Left renal cortex interstitium (tissue), 4 donors: ENCODE measurements at places on chromosomes 11 and 22.

DNA sequence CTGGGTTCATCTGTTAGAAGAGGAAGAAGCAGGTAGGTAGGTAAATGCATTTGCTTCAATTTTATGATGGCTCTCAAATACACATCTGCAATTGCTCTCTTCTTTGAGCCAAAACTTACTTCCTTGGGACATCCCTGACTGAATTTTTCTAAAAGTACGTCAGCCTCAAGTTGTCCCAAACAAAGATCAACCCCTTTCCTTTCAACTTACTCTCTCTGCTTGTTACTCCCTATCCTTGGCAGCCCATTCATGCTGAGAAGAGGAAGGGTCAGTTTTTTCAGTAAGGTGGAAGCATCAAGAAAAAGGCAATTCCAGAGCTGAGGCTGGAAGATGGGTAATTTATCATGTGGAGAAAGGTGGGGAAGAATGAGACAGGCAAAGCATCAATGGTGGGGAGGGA lies 111.2 kb downstream of the LRRC32 start:
- no peak for DNase-seq

GRCh38 chr11:114802878-114803277 lies 124.6 kb downstream of the NXPE2 start:
- no peak for DNase-seq

GRCh38 chr11:62190011-62190410 lies at the start of gene SCGB1D1:
Gene SCGB1D1, plus strand, starts transcription at chr11:62190216. Its CDS starts 69 bp downstream, at chr11:62190285.
- DNase-seq: no peak

GRCh38 chr11:11016068-11016467 lies 158.2 kb upstream of the ZBED5 start:
- DNase-seq: no peak

- no peak for DNase-seq
These were observed 235.7 kb downstream of the DYNC2H1 start for GRCh38 chr11:103344886-103345285.

- DNase-seq: no peak
These were observed at the start of gene SCN2B for GRCh38 chr11:118175993-118176777. Gene SCN2B, minus strand, starts transcription at chr11:118176639. Its CDS starts 208 bp downstream, at chr11:118176431.

DNA sequence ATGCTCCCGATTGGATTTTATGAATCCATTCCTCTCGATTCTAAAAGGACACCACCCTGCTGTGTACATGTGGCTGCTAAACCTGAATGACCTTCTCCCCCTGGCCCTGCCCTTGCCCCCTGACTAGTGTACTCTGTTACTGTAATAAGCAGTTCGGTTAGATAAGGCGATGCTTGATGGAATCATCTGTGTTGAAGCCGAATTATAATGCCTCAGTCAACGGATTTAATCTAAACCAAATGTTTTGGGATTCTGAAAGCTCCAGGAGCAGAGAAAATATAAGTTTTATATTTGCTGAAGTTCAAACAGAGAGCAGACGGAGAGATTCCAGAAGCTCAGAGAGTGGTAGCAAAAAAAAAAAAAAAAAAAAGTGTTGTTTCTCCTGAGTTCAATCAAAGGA lies 275.4 kb upstream of the MPPED2 start:
- DNase-seq: no peak

DNA sequence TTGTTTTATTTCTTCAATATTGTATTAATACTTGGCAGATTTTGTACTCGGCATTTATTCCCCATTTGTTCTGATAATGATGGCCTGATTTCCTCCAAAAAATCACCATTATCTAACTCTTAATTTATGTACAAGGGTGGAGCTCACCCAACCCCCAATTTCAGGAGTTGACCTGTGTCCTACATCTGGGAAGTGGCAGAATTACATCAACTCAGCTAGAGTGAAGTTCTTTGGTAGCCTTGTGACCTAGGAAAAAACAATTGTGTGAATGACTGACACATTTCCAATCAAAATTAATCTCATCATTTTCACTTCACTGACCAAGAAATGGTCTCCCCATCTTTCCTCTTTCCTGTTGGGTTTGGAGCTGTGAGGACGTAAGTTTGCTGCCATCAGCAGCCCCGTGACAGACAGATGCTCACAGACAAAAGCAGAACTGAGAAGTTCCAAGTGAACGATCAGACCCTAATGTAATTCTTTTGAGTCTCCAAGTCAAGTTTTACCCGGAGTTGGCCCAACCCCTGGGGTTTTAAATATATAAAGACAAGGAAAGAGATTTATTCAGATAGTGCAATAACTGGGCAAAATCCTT lies 16.6 kb upstream of the MS4A6E start:
- no peak for DNase-seq

- DNase-seq: no peak
These were observed 761.4 kb downstream of the KCNA4 start for GRCh38 chr11:29255401-29255800.

GRCh38 chr11:80349997-80350396 lies 909.2 kb upstream of the TENM4 start:
- DNase-seq: no peak

GRCh38 chr11:116910847-116911246 lies 73.4 kb upstream of the APOA1 start:
- no peak for DNase-seq

- DNase-seq: no peak
These were observed 32.5 kb upstream of the LARGE1 start for GRCh38 chr22:33952776-33953175.

DNA sequence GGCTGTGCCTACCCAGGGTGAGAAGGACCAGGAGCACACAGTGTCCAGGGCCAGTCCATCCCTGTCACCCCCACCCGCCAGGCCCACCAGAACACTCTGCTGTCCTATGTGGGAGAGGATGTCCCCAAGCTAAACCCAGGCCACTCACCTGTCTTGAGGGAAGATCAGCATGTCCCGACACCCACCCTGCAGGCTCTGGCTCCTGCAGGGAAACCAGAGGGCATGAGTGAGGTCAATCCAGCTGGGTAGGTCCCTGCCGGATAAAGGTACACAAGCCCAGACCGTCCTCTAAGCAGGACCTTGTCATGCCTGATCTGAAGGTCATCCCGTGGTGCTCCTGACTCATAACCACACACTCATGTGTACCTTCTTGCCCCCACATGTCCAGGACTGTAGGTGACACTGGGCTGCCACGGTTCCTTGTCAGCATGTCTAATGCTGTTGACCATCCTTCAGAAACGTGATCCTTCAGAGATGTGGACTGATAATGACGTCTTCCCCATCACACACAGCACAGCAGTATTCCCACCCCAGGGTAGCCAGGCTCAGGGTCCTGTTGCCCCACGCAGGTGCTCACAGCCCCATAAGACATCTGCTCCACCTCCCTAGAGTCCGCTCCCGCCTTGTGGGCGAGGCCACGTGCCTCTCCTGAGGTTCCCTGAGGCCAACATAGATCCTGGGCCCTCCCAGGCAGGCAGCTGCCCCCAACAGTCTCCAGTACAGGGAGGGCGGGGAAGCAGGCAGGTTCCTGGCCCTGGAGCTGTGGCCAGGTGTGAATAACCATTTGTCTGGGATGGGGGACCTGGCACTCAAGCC lies 6.1 kb downstream of the ARVCF start:
- DNase-seq: no peak

DNA sequence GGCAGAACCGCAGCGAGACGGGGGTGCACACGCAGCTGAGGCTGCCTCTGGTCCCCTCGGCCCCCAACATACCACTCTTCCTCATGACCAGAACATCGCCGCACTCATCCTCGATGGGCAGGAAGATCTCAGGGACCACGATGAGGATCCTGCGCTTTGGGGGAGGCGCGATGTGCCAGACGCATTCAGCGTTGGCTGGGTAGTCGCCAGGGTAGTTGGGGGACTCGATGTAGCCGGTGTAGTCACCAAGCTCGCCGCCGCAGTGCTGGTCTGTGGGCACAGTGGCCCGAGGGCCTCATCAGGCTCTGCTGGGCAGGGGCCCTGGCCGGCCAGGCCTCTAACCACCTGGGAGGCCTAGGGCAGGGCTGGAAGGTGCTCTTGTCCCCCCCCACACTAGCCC lies 23.0 kb upstream of the TTLL12 start:
- no peak for DNase-seq

DNA sequence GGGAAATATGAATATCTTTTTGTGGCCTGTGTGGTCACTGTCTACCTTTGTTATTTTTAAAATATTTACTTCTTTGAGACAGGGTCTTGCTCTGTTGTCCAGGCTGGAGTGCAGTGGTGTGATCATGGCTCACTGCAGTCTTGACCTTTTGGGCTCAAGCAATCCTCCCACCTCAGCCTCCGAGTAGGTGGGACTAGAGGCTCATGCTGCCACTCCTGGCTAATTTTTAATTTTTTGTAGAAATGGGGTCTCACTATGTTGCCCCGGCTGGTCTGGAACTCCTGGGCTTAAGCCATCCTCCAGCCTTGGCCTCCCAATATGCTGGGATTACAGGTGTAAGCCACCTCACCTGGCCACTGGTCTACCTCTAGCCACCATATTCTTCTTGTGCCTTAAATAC lies 3.5 kb upstream of the EIF3D start:
- no peak for DNase-seq

DNA sequence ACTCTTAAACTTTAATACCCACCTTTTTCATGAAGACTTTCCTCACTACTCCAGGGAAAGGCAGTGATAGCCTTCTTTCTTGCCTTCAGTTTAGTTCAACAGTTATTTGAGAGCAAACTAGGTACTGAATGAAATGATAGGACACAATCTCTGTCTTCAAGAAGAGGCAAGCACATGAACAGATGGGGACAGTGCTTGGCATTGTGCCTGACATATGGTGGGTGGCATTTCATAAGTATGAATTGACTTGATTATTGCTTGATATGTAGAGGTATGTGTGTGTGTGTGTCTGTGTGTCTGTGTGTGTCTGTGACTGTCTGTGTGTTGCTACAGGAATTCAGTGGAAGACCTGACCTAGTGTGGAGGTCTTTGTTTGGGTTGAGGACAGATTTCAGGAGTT lies 504.1 kb downstream of the NELL1 start:
- no peak for DNase-seq

DNA sequence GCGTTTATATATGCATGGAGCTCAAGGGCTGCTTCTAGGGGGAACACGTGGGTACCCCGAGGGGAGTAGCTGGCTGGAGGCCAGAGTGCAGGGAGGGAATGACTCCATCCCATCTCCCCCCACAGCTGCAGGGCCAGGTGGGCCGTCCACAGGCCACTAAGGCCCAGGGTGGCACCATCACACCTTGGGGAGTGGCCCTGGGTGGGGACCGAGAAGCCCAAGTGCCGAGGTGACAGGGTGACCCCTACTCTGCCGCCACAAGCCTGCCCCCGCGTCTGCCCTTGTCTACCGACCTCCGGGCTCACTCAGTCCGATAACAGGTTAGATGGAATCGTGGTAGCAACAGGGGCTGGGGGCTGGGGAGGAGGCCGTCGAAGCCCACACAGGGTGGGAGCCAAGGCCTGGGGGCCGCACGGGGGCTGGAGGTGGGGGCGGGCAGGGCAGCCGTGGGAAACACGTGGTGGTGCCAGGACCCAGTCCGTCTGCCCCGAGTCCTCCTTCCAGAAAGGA lies 125.7 kb downstream of the KCNQ1OT1 start:
- no peak for DNase-seq

DNA sequence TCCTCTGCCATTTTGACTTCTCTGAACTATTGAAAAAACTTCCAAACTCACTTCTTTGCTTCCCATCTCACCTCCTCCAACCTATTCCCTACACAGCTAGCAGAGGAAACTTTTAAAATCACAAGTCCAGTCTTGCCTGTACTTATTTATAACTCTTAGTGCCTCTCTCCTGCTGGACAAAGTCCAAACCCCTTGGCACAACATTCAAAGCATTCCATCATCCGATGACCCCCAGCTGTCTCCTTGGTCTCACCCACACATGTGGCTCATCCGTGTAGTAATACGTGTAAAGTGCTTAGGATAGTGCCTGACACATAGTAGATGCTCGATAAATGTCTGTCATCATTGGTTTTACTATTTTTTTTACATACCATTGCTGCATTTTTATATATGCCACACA lies 101.4 kb downstream of the PARVA start:
- DNase-seq: no peak

- no peak for DNase-seq
These were observed 628.2 kb downstream of the FAM181B start for GRCh38 chr11:82105331-82105998.

- no peak for DNase-seq
These were observed 146.8 kb downstream of the DBX1 start for GRCh38 chr11:20013346-20014066.

DNA sequence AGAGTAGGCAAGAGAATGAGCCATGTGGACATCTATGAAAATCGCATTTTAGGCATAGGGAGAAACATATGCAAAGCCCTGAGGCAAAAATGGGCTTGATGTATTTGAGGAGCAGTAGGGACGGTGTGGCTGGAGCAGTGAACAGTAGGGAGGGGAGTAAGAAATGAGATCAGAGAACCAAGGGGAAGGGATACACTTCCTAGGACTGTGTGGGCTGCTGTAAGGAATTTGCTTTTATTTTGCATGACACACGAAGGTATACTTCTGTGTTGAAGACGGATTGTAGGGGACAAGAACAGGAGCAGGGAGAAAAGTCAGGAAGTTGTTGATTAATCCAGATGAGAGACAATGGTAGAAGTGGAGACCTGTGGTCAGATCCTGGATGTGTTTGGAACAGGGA lies 572.1 kb downstream of the JRKL start:
- DNase-seq: no peak

- DNase-seq: no peak
These were observed 13.4 kb downstream of the IL18 start for GRCh38 chr11:112150517-112150916.

DNA sequence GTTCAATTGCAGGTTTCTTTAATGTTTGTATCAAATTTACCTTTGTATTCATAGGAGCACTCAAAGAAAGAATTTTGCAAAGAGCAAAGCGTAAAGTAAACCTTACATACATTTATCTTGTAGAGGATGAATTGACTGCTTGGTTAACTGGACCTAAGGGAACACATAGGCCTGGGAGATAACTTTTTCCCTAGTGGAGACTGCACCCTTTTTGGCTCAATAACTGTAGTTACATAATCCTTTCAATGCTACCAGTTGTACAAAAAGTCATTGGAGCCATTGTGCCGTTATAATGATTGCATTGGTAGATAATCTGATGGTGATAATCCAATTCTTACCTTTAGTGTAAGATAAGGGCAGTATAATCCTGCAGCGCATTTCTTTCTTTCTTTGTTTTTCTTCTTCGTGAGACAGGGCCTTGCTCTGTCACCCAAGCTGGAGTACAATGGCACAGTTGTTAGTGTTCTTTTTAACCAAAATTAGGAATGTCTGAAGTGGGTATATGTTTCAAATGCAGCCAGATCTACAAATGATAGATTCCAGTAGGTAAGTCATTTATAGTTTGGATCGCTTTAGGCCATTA lies 18.3 kb downstream of the ATG13 start:
- no peak for DNase-seq

GRCh38 chr11:123601136-123601535 lies 53.3 kb downstream of the SCN3B start:
- no peak for DNase-seq

GRCh38 chr11:44766112-44766971 lies 39.6 kb downstream of the TSPAN18 start:
- DNase-seq: no peak

- no peak for DNase-seq
These were observed 1.5 kb downstream of the BCR start for GRCh38 chr22:23181721-23182308.

- no peak for DNase-seq
These were observed 596.0 kb downstream of the INSC start for GRCh38 chr11:15710580-15711275.
